H1 (cell line): ENCODE measurements at places on chromosomes 4 and X.

- H3K4me1 ChIP-seq = no peaks in the 10 kb centered on the region
- H3K4me3 ChIP-seq = no peak overlapping the region
- no peak for DNase-seq
- no peaks in the 10 kb centered on the region for H3K27me3 ChIP-seq
- no peak overlapping the region for H3K27ac ChIP-seq
Observed at GRCh38 chrX:122941806-122942205, 242.3 kb upstream of the GRIA3 start.

DNA sequence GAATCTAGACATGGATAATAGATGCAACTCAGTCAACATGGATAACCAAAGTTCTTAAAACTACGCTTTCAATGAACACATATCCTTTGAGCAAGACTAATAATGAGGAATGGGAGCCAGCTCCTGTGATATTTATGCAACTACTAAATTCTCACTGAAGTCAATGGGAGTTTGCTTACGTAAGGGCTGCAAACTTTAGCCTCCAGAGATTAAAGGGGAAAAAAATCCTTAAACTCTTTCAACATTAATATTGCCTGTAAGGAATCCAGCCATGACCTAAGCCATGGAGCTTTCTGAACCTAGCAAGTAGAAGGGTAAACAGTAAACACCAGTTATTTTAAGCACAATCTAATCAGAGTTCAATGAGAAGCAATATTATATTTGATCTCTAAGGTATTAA is 125.2 kb upstream of the PITX2 start:
- H3K4me1 ChIP-seq = no peaks in the 10 kb centered on the region
- H3K4me3 ChIP-seq = no peak overlapping the region
- H3K36me3 ChIP-seq = no peaks in the 10 kb centered on the region
- H3K27ac ChIP-seq = no peak overlapping the region

DNA sequence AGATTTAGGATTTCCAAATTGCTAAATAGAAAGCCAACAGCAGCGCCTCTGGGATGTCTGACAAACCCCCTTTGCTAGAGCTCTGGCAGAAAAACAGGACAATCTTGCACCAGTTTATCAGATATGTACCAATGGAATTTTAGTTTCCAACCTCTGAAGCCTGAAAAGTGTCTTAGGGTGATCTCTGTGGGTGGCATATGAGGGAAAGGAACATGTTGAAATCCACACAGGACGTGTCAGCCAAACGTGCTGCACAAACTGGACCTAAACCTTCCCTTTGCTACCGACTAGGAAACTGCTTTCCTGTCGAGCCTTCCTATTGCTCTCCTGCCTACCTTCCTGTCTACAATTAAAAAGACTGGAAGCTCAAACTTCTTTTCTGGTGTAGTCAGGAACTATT is 53.5 kb downstream of the REELD1 start:
- no peak overlapping the region for H3K4me3 ChIP-seq
- no peaks in the 10 kb centered on the region for H3K36me3 ChIP-seq
- no peaks in the 10 kb centered on the region for H3K27me3 ChIP-seq
- no peak for DNase-seq

DNA sequence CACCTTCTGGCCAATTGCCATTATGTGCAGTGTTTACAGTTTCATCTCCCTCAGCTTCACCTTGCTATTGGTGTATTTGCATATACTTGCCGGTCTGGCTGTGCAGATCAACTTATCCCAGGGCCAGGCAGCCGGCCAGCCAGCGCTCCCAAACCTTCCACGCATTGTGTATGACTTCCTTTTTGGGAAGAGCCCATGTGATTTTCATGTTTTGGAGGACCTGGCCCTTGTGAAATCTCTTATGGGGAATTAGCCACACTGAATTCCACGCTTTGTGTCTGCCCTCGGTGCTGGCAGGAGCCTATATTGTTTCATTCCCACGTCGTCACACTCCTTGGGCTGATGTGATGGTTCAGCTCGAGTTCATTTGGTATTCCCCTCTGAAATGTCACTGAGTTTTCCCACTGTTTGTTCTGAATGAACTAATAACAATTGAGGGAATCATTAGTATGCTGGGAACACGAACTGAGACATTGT is 6.0 kb upstream of the PDLIM3 start:
- H3K4me3 ChIP-seq = no peak overlapping the region
- DNase-seq = no peak
- no peaks in the 10 kb centered on the region for H3K36me3 ChIP-seq
- no peak overlapping the region for H3K27ac ChIP-seq
- H3K4me1 ChIP-seq = peaks cover 2% of the 10 kb centered on the region; the same call in 1 of the 2 replicates

GRCh38 chr4:149738156-149738555 is 77.5 kb downstream of the IQCM start:
- H3K36me3 ChIP-seq = no peaks in the 10 kb centered on the region
- H3K4me1 ChIP-seq = no peaks in the 10 kb centered on the region
- no peak overlapping the region for H3K27ac ChIP-seq
- DNase-seq = no peak
- H3K27me3 ChIP-seq = no peaks in the 10 kb centered on the region

GRCh38 chr4:148311526-148311925 is 130.7 kb downstream of the NR3C2 start:
- H3K27ac ChIP-seq = no peak overlapping the region
- H3K27me3 ChIP-seq = no peaks in the 10 kb centered on the region
- H3K4me3 ChIP-seq = no peak overlapping the region
- DNase-seq = no peak

DNA sequence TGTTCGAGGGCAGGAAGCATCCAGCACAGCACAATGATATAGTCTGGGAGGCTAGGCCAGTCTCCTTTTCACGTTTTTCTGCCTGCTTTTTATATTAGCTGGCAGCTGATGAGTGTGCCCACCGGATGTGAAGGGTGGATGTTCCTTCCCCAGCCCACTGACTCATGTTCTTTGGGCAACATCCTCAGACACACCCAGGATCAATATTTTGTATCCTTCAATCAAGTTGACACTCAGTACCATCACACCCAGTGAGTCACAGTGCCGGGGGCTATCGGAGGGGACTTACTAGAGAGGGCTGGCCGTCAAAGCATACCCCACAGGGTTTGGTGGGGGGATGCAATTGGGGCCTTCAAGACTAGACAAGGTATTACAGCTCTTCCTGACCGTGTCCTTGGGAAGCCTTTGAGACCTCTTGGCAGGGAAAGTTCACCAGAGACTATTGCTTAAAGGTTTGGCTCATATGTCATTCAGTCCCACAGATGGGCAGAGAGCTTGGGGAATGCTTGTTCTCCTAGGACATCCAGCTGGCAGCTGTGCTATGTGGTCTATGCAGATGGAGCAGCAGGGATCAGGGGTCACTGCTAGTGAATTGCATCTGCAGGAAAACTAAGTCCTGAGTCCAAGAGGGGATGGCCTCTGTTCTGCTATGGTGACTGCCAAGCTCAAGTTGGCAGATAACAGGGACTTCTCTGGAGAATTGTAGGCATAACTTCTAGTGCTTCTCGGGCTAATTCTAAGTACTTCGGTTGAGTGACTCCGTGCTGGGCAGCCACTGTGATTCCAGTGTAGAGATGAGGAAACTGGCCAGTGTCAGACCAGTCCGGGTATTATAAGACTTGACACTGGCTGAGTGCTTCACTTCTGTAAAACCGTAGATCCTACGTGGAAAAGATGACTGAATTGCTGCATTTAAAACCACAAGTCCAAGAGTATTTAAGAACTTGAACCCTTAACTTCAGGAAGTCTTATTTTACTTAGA is 12.9 kb upstream of the WDR1 start:
- H3K4me3 ChIP-seq = no peak overlapping the region
- no peaks in the 10 kb centered on the region for H3K27me3 ChIP-seq
- DNase-seq = no peak
- no peak overlapping the region for H3K27ac ChIP-seq
- H3K36me3 ChIP-seq = no peaks in the 10 kb centered on the region

DNA sequence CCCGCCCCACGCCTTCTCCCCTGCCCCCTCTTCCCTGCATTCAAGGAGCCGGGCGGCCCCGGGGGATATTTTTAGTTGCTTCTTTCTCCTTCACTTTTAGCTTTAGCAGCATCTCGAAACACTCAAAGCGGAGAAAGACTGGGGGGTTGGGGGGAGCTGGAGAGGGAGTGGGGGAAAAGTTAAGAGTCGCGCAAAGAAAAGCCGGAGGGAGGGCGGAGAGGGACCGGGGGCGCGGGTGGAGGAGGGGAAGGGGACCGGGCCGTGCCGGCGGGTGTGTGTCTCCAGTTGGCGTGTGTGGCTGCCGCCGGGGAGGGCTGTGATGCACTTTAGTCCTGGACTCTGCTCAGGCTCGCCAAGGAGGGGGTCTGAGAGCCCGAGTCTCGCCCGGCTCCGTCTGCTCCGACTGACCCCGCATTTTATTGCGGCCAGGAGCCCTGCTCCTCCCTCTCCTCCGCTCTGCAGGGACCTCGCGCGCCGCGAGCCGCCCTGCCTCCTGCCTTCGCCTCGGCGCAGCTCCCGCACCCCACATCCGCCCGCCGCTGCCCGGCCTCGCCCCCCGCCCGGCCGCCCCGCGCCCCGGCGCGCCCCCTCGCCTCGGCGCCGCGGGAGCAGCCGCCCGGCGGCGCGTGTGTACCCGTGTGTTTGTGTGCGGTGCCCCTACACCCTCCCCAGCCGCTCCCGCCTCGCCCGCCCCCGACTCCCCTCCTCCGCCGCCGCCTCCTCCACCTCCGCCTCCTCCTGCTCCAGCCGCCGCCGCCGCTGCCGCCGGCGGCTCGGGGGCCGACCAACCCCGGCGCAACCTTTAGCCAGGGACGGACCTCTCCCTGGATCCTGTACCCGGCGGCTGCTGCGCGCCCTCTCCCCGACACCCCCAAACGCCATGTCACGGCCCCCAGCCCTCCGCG is 1.4 kb downstream of the ZNF827 start:
- no peaks in the 10 kb centered on the region for H3K36me3 ChIP-seq
- H3K27ac ChIP-seq = 0 out of 2 replicates have a peak overlapping the region, but pooled peaks have one; percentile 54
- no peaks in the 10 kb centered on the region for H3K27me3 ChIP-seq
- no peak for DNase-seq
- peak overlapping the region; percentile 68 for H3K4me3 ChIP-seq

DNA sequence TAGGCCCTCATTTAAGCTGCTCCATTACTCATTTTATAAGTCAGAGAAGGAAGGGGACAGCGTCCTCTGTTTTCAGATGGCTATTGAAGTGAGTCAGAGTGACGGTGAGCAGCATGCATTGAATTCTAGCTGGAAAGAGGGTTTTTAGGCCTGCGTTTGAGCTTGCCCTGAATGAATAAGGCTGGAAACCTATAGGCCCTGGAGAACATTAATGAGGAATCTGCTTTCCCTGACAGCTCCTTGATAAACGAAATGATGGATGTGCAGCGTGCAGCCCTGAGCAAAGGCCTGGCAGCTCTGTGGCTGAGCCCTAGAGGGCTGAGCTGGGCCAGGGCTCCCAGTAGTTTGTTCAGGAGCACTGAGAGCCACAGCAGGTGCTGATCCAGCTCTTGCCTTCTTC is 33.4 kb downstream of the TBL1X start:
- DNase-seq = no peak
- H3K27ac ChIP-seq = no peak overlapping the region
- H3K4me1 ChIP-seq = no peaks in the 10 kb centered on the region
- H3K27me3 ChIP-seq = no peaks in the 10 kb centered on the region
- H3K36me3 ChIP-seq = peaks cover under 1% of the 10 kb centered on the region; the same call in 1 of the 2 replicates
- H3K4me3 ChIP-seq = no peak overlapping the region

GRCh38 chr4:177393236-177393635 is 49.0 kb downstream of the AGA start:
- no peaks in the 10 kb centered on the region for H3K4me1 ChIP-seq
- no peaks in the 10 kb centered on the region for H3K27me3 ChIP-seq
- no peak overlapping the region for H3K4me3 ChIP-seq
- no peaks in the 10 kb centered on the region for H3K36me3 ChIP-seq
